ENCODE measurements at places on chromosomes 3 and 15.

DNA sequence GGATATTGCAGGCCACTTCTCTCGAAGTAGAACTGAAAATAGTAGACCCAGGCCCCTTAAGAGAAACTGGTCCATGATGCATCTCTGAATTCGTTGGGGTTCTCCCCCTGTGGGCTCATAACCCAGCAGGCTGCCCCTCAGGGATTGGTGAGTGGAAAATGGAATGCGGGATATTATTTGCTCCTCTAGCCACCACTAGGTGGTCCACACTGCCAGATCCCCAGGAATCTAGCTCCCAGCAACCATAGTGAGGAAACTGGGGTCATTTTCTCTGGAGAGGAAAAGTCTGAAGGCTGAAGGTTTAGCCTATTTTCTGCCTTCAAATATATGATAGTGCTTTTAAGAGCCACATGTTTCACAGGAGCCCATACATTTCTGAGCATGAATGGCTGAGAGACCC lies 6.7 kb downstream of the CX3CR1 start:
- no peak for DNase-seq

- no peak for DNase-seq
These were observed 35.5 kb upstream of the HACD2 start for GRCh38 chr3:123620343-123620742.

DNA sequence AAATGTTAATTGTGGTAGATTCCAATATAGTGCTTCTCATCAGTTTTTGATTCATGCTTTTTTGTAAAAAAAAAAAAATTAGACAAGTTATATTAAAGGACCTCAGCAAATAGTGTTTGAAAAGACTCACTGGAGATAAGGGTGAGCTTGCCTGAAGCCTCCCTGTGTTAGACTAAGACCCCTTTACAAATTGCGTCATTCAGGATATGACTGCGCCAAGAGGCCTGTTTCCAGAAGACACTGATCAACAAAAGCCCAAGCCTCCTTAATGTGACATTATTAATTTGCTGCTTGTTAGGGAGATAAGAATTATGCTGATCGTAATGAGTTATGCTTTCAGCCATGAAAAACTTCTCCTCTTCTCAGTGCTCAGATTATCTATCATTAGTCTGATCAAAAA lies 13.0 kb upstream of the DNAJC13 start:
- DNase-seq = no peak

- DNase-seq = no peak
These were observed 195.0 kb downstream of the ZIC1 start for GRCh38 chr3:147604136-147604535.

DNA sequence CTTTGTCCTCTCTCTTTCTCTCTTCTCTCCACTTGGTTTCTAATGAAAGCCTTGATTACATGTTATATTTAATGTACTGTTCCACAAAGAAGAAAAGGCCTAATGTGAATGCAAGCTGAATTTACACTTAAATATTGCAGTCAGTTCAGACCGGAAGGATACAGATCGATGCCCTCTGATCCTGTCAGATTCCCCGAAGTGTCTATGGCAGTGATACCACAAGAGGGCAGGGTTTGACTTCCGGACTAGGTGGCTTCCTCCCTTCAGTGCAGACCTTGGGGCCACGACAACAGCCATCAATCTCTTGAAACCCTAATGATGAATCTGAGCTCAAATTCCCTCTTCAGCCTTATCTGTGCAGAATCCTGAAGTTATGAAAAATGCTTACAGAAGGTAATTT lies 29.5 kb downstream of the AGTR1 start:
- DNase-seq = peak; percentile 73

- DNase-seq = no peak
These were observed 212.2 kb upstream of the LRRN1 start for GRCh38 chr3:3586843-3587646.

DNA sequence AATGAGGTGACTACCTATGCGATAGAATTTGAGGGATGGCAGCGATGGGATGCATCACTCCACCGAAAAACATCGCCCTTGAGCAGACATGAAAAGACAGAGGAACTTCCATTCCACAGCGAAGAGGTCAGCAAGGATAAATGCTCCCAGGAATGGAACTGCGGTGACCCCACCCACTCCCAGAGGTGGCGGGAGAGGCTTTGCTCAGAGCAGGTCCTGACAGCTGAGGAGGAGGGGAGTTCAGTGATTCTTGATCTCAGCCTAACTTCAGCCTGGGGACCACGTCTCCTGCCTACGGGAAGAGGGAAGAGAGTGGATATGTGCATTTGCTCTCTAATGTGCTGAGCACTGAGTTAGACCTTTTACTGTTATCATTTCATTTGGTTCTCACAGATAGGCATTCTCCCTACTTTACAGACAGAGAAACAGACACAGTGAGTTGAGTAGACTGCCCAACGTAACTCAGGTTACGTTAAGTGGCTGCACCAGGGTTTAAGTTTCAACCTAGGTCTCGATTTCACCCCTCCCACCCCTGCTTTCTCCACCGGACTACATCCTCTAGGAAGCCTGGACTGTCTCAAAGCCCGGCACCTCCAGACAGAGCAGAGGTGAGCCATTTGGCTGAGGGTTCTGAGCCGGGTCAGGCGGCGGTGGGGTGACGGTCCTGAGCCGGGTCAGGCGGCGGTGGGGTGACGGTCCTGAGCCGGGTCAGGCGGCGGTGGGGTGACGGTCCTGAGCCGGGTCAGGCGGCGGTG lies 170.0 kb downstream of the RAB11A start:
- no peak for DNase-seq

- no peak for DNase-seq
These were observed 68.9 kb downstream of the IQSEC1 start for GRCh38 chr3:13004376-13004775.

DNA sequence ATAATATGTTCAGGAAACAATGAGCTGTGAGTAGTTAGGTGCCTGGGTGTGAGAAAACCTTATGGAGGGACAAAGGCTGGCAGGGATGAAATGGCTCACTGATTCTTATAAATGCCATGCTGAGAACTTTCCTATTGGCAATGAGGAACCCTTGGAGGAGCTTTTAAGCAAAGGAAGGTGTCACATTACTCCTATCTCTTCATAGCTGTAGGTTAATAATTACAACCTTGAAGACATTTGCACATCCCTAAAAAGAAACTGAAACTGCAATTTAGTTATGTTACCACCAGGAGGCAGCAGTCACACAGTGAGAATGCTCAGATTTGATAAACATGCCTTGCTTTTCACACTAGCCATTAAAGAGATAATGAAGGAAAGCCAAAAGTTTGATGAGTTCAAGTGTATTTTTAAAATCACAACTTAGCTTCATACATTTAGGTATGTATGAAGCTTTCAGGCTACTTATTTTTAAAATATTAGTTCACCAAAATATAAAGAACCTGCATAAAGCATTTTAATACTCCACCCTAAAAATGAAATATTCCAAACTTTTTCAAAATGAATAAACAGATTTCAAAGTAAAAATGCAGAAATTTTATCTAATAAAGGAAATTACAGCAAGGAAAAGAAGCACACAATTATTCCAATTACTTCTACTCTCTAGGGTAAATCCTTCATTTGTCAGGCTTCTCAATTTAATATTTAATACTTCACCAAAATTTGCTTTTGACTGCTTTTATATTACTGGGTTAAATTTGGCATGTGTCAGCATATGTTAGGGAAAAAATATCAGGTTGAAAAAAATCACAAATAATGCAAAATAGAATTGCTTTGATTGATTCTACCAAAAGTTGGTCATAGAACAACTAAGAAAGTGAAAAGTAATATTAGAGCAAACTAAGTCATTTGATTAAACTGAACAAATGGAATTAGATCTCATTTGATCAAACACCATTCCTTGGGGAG lies 136.9 kb upstream of the SLC2A2 start:
- DNase-seq = peak; percentile 68

DNA sequence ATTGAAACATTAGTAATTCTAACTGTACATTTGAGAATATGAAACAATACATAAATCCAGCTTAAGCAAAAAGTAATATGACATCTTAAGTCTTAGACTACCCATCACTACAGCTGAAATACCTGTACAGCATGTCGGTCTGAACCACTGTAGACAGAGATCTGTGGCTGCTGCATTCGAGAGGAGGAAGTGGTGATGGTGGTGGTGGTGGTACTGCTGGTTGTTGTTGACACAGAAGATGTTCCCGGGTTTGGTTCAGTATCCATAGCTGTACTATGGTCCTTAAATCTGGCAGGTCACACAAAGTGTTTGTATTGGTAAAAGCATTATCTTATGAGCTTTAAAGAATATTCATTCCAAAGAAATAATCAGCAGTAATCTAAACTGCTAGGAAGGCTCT lies 2.9 kb downstream of the PHC3 start:
- no peak for DNase-seq

GRCh38 chr15:78739996-78740903 lies 71.0 kb downstream of the ADAMTS7 start:
- DNase-seq = peak; percentile 66

DNA sequence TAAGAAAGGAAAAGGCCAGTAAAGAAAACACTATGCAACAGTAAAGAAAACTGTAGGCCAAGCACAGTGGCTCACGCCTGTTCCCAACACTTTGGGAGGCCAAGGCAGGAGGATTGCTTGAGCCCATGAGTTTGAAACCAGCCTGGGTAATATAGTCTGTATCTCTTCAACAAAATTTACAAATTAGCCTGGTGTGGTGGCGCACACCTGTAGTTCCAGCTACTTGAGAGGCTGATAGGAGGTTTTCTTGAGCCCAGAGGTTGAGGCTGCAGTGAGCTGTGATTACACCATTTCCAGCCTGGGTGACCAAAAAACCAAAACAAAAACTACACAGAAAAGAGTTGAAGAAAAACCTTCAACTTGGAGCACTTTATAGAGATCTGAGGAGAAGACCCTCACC lies 31.8 kb downstream of the DAG1 start:
- no peak for DNase-seq

GRCh38 chr15:45586601-45587094 lies 531 bp upstream of the BLOC1S6 start:
- DNase-seq = no peak

DNA sequence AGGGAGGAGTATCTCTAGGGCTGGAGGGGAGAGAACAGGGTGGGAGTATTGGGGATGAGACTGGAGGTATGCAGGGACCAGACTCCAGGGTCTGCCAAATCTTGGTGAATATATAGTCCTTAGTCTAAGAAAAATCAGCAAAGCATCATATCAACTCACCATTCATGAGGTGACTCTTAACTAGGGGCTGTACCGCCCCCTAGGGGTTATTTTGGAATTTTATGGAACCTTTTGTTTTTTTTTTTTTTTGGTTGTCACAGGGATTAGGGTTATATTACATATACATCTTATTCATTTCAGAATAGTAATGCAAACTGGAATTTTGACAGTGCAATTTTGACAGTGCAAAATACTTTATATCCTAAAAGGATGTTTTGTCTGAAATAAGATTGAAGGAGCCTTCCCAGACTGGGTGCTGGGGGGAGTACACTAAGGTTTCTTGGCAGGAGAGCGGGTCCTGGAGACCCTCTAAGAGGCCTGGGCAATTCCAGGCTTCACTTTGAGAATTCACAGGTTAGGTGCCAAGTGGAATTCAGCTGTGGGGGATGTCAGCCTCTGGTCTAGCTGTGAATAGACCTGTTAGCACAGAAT lies 7.5 kb downstream of the CMTM7 start:
- peak; percentile 88 for DNase-seq

DNA sequence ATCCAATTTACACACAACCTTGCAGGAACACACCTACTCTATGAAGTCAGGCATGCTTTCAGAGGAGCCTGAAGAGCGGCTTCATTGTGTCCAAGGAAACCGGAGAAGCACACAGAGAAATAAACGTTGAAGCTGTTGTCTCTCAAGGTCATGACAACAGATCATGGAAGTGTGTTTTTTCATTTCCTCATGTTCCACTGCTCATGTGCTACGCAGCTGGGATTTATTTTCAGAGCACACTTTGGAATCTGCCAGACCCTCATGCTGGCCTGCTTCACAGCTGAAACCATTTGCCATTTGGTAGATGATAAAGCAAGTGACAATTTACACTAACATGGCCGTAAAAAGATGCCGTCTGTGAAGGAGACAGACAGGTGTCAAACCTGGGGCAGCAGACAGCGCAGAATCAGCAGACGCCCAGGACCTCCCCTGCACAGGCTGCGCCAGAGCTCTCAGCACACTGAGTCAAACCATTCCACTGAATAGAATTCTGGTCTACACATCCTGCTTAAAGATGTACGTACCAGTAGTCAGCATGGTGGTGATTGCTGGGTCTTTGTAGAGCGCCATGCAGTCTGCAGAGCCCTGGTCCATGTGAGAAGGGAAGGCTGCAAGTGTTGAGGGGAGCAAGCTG lies 99.3 kb downstream of the ARNT2 start:
- DNase-seq = no peak

GRCh38 chr15:55118344-55118870 lies 78.3 kb downstream of the RSL24D1 start:
- DNase-seq = no peak

DNA sequence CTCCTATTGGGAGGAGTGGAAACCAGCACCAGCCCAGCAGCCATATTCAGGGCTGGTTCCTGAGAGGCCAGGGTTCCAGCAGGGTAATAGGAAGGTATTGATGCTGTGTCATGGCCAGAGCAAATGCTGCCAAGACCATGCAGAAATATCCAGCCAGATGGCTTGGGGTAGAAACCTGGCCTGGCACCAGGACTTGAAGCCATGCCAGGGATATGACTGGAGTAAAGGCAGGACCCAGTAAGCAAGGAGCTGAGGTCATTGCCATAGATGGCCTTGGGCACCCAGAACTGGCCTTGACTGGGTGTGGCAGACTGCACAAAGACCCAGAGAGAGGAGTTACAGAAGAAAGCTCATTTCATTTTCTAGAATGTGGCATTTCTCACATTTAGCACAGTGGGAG lies 257.6 kb upstream of the GOLGA6L4 start:
- no peak for DNase-seq

DNA sequence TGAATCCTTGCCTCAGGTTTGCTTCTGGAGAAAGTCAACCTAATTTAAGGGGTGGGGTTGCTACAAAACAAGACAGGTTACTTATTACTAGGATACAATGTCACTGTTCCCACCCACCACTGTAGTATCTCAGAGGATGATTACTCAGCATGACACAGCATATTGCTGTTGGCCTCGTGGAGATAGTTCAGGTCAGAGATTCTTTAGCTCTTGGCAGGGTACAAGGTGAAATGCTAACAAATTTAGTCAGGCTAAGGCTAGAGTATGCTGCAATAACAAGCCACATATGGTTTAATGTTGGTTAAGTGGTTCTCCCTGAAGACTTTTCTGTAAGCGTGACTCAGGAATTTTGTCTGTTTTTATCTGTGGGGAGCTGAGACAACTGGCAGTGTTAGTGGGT lies 161.8 kb downstream of the EDEM1 start:
- DNase-seq = peak; percentile 42

DNA sequence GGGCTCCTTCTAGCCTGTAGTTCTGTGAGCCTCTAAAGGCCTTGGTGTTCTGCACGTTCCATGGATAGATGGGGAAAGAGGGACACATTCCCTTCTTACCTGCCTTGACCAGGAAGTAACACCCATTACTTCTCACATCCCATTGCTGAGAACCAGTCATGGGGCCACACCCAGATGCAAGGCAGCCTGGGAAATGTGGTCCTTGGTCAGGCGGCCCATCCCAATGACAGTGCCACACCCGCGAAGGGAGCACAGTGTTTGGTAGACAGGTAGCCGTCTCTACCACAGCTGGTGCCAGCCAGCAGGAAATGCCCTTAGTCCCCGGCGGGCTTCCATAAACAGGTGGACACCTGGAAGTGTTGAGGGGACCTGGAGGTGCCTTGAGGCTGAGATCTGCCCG lies 23.2 kb upstream of the LCTL start:
- peak; percentile 29 for DNase-seq

Data from hematopoietic multipotent progenitor cell treated with erythropoietin and hydrocortisone succinate and interleukin-3 and kit ligand, for 8 days (in vitro differentiated cells).